Right ventricle myocardium superior (tissue), 1 donor: ENCODE measurements at places on chromosomes 1 and 21.
A peak's percentile ranks its signal among the peaks of the same experiment; 100 is the strongest.

- no peak for DNase-seq
These were observed 17.6 kb downstream of the ACTL8 start for GRCh38 chr1:17772615-17773212.

GRCh38 chr1:90044346-90044745, 49.4 kb downstream of the ZNF326 start:
- DNase-seq, result no peak

DNA sequence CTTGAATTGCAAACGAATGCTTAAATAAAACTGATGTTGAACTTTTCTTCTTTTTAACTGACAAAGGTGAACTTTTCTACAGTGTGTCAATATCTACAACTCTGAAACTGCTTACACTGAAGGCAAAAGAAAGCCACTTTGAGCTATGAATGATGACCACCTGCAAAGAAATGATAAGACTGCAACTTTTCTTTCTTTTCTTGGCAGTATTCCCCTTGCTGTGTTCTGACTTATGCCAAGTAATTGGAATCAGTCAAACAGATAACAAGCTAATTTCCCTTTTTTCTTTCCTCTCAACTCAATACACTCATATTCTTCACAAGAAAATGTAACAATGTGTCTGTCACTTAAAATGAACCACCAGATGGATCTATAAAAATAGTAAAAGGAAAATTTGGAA, 588.1 kb upstream of the BRINP3 start:
- DNase-seq, result no peak

GRCh38 chr1:29959356-29959755, 723.0 kb downstream of the PTPRU start:
- DNase-seq, result no peak

- no peak for DNase-seq
These were observed 139.7 kb upstream of the ERRFI1 start for GRCh38 chr1:8165595-8166360.

DNA sequence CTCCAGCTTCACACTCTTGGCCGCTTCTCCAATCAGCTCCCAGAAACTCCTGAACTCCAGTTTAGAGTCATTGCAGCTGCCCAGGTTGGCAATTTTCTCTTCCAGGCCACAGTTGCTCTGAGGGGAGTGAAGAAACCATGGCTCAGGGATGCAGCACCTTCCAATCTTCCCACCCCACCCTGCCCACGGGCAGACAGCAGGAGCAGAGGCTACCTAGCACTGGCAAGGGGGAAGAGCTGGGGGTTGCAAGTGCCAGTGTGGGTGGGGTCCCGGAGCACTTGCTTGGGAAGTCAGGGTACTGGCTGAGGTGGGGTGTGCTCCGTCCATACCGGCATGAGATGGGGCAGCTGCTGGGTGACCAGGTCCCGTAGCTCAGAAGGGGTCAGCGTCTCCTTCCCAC, 1.2 kb downstream of the S100A14 start:
- no peak for DNase-seq

GRCh38 chr1:118993700-118994026, 5.5 kb upstream of the TBX15 start:
- DNase-seq, result no peak

- DNase-seq, result no peak
These were observed 155.9 kb downstream of the PLXNA2 start for GRCh38 chr1:208088319-208088718.

GRCh38 chr1:175563236-175563895, 180.0 kb downstream of the TNR start:
- no peak for DNase-seq

- no peak for DNase-seq
These were observed 80.7 kb upstream of the KAZN start for GRCh38 chr1:14517841-14518180.

GRCh38 chr1:210696709-210697108, 368.0 kb downstream of the HHAT start:
- DNase-seq, result no peak

DNA sequence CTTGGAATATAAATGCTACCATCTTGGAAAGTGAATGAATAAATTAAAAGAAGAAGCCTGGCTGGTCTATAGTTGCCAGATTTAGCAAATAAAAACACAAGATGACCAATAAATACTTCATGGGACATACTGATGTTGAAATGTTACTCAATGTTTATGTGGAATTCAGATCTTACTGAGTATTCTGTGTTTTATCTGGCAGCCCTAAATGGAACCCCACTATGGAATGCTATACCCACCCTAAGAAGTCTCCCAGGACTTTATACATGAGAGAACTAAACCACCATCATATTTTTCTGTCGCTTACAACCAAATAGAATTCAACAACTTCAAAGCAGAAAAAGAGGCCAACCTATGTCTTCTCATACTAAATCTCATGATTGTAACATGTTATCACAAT, 177.6 kb upstream of the HMCN1 start:
- no peak for DNase-seq

GRCh38 chr1:232009741-232010140, 383.2 kb downstream of the DISC1 start:
- DNase-seq, result no peak

DNA sequence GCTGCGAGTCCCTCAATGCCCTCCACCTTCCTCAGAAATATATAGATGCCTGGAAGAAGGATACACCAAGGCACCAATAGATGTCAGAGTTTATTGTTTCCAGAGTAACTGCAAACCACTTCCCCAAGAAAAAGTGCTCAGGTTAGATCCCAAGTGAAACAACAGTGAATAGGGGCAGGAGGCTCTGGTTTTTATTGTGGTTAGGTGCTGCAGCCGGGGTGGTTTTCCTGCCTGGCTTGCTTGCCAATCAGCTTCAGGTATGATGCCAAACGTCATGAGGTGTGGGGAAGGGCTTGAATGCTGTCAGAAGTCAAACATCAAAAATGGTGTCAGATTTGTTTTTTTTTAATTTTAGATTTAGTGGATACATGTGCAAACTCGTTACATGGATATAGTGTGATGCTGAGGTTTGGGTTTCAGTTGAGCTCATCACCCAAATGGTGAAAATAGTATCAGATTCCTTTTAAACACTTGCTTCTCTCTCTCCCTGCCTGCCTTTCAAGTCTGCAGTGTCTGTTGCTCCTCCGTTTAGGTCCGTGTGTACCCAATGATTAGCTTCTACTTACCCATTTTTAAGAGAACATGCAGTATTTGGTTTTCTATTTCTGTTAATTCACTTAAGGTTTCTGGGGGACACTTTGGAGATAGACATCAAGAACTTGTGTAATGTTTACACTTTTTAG, 1317.0 kb downstream of the MRPL39 start:
- no peak for DNase-seq

- no peak for DNase-seq
These were observed 46.3 kb upstream of the IRF2BP2 start for GRCh38 chr1:234656070-234656895.

DNA sequence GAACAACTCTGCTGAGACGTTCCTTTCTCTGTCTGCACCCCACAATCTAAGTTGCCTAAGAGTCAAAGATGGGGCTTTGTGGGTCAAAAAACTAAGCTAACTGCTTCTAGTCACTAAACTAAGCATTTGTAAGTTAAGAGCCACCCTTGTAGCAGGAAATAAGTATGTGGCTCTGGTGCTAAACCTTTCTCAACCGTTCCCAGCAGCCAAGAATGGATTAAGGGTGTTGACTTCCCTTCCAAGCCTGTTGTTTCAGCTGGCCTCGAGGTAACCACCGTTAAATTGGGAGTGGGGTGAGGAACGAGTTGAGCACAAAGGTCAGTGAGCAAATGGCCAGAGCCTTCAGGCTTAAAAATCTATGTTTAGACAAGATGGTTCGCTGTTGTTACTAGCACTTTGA, 169.1 kb downstream of the TRIM33 start:
- DNase-seq, result no peak

GRCh38 chr1:183281039-183281438, 95.0 kb downstream of the LAMC2 start:
- no peak for DNase-seq

GRCh38 chr1:54328066-54328636, 78.0 kb downstream of the SSBP3 start:
- DNase-seq, result no peak

- DNase-seq, result no peak
These were observed 14.8 kb upstream of the TMEM54 start for GRCh38 chr1:32915766-32916706.

GRCh38 chr21:18023157-18023556, 204.0 kb upstream of the C21orf91 start:
- no peak for DNase-seq

DNA sequence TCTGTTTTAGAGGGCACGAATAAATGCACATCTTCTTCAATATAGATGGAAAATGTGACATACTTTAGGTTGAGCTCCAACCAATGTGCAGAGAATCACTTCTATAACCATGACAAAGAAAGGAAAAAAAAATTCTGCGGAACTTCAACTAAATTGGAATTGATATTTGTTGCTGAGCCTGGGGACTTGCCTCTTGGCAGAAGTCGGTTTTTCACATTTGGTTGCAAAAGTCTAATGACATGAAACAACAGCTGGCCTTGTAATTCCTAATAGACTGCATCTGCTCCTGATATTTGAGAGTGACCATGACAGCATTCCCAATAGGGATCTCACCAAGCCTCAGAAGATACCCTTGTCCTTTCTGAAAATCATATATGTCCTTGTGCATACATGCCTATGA, 112.8 kb downstream of the PRRX1 start:
- DNase-seq, result no peak

- no peak for DNase-seq
These were observed 156.3 kb downstream of the SNX7 start for GRCh38 chr1:98817821-98818220.

DNA sequence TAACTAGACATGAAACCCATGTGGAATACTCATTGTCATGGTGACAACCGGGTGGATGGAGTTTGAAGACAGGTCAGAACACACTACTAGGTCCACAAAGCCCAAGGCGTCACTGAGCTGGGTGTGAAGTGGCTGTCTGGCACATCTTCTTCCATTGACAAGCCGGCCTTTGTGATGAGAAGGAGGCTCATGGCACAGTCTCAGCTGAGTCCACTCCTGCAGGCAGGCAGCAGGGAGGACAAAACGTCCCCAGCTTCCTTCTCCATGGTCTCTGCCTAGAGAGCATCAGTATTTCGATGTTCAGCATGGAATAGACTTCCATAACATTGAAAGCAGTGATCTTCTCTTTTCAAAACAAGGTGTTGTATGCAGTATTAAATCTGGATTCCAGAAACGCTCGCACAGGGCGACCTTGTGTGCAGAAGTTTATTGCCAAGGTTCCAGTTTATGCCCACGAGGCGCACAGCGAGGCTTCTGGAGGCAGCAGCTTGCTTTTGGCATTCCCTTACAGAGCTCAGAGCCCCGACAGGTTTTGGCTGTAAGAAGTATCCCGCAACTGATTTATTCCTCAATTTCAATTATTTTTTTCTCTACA, 104.2 kb downstream of the SIM2 start:
- DNase-seq, result no peak

- DNase-seq, result no peak
These were observed 53.1 kb downstream of the XCL1 start for GRCh38 chr1:168629466-168629865.

GRCh38 chr1:235562589-235562988, 58.3 kb upstream of the B3GALNT2 start:
- DNase-seq, result no peak

DNA sequence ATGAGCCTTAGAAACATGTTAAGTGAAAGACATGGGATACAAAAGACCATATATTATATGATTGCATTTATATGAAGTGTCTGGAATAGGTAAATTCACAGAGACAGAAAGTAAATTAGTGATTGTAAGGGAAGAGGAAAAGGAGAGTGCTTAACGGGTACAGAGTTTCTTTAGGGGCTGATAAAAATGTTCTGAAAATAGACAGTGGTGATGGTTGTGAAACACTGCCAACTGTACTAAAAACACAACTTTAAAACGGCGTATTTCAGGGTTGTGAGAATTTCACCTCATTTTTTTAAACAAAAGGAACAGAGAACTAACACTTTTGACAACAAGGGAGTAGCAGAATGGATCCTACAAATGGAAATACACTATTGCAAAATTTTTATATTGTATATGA, 13.4 kb downstream of the COP1 start:
- no peak for DNase-seq

DNA sequence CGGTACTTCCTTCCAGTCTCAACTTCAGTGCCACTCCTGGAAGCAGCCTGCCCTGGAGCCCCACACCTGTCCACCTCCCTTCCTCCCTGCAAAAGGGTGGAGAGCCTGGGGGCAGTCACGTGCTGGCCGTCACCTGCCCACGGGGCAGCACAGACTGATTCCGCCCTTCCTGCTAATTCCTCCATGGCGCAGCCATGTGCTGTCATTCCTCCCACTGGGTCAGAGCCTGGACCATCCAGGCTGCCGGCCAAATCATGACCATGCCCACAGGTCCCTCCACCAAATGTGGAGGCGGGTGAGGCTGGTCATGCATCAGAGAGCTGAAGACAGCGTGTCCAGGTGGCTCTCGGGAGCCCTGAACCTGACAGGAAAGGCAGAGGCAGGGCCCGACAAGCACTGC, 24.4 kb upstream of the GPR153 start:
- DNase-seq, result no peak

DNA sequence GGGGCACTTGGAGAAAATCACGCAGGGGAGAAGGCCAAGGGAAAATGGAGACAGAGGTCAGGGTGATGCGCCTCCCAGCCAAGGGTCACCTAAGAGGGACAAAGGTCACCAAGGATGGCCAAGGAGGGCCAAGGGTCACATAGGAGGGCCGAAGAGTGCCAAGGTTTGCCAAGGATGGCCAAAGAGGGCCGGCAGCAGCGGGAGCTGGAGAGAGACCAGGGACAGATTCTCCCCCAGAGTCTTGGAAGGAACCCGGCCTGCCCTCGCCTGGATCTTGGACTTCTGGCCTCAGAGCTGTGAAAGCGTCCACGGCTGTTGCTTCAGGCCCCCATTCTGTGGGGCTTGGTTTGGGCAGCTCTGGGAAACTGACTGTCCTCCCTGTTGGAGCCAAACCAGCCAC, 25.6 kb upstream of the ARHGEF16 start:
- DNase-seq, result peak; percentile 24

DNA sequence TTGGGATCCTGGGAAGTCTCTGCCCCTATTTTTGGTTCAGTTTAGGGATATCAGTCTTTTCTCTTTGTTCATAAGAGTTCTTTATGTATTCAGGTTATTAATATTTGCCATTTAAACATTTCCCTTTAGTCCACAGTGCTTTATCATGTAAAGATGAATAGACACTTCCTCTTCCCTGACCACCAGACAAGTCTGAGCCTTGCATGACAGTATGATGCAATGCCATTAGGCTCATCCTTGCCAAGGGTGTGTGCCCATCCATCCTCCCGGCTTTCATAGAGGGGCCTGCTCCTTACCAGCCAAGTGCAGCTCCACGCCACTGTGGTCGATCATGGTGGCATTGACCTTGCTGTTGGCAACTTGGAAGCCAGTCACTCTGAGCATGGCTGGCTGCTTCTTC, 52.1 kb downstream of the ZSCAN20 start:
- DNase-seq, result no peak
